Activated naive CD8-positive, alpha-beta T cell treated with anti-CD3 and anti-CD28 coated beads for 36 hours (primary cell): ENCODE measurements at places on chromosomes 1 and 21. TPM values are rescaled to one million over a fixed set of nuclear protein-coding genes. Genes with fewer than 3 reads are reported as not detected.

- no peak for DNase-seq
These were observed 396 bp downstream of the ATP5PB start for GRCh38 chr1:111449703-111450017.

- no peak for DNase-seq
These were observed 19.4 kb upstream of the WASF2 start for GRCh38 chr1:27509127-27510080.

DNA sequence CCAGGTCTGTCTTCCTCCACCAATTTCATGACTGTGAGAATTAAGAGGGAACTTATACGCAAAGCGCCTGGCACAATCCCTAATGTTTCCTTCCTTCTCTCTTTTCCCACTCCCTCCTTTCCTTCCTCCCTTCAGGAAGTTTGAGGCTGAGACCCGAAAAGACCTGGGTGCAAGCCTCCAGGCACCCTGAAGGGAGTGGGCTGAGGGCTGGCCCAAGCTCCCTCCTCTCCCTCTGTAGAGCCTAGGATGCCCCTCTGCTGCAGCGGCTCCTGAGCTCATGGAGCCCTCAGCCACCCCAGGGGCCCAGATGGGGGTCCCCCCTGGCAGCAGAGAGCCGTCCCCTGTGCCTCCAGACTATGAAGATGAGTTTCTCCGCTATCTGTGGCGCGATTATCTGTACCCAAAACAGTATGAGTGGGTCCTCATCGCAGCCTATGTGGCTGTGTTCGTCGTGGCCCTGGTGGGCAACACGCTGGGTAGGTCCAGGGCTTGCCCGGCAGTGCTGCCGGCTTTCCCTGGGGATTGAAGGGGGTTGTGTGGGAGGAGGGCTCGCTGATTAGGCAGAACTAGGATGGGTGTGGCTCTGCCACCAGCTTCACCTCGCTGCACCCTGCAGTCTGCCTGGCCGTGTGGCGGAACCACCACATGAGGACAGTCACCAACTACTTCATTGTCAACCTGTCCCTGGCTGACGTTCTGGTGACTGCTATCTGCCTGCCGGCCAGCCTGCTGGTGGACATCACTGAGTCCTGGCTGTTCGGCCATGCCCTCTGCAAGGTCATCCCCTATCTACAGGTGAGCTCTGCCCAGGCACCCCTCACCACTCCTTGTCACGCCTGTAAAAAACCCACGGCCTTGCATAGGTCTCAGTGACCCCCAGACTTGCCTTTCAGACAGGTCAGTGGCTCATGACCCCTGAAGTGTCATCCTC lies 1.7 kb downstream of the HCRTR1 start:
- DNase-seq = no peak

- no peak for DNase-seq
These were observed 22.4 kb upstream of the ZFYVE9 start for GRCh38 chr1:52119301-52120079.

- no peak for DNase-seq
These were observed 4.1 kb downstream of the KDM5B start for GRCh38 chr1:202804126-202804525.

DNA sequence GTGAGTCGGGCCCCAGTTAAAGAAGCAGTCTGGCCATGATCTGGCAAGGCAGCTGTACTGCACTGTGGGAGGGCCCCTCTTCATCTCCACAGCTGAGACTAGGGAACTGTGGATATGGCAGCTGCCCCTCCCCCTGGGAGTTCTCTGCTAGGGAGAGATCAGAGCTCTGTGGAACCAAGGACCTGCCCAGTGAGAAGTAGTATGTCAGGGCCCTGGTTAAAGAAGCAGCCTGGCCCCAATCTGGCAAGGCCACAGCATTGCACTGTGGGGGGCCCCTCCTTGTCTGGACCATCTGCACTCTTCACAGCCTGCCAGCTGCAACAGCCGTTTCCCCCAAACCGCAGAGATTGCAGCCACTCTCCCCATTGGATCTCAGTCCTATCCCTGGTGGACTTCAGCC lies 208.5 kb downstream of the DNAH14 start:
- DNase-seq = no peak

LMX1A gene
- total RNA-seq = not detected
